Left renal cortex interstitium (tissue), 4 donors: ENCODE measurements at places on chromosomes 11 and 22. TPM values are rescaled to one million over a fixed set of nuclear protein-coding genes. Genes with fewer than 3 reads are reported as not detected.

DNA sequence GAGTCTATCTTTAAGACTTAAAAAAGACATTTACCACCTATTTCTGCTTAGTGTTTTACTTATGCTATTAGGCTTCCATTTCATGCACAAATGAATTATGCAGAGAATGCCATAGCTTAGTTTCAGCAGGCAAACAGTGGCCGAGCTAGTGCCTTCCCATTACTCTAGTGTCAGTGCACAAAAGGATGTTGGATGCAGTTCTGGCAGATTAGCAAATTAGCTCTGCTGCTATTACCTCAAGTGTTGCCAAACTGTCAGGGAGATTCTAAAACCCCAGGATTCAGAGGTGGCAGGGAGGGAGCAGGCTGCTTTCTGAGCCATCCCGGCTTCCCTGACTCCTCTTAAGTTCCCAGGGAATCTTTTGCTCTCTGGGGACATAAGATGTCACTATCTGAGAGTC lies 209.4 kb upstream of the NCAM1 start:
- DNase-seq: no peak

- DNase-seq: no peak
These were observed 9.0 kb downstream of the OR51S1 start for GRCh38 chr11:4839851-4840549.

GRCh38 chr11:133968300-133968699 lies 11.5 kb upstream of the IGSF9B start:
- DNase-seq: no peak

DNA sequence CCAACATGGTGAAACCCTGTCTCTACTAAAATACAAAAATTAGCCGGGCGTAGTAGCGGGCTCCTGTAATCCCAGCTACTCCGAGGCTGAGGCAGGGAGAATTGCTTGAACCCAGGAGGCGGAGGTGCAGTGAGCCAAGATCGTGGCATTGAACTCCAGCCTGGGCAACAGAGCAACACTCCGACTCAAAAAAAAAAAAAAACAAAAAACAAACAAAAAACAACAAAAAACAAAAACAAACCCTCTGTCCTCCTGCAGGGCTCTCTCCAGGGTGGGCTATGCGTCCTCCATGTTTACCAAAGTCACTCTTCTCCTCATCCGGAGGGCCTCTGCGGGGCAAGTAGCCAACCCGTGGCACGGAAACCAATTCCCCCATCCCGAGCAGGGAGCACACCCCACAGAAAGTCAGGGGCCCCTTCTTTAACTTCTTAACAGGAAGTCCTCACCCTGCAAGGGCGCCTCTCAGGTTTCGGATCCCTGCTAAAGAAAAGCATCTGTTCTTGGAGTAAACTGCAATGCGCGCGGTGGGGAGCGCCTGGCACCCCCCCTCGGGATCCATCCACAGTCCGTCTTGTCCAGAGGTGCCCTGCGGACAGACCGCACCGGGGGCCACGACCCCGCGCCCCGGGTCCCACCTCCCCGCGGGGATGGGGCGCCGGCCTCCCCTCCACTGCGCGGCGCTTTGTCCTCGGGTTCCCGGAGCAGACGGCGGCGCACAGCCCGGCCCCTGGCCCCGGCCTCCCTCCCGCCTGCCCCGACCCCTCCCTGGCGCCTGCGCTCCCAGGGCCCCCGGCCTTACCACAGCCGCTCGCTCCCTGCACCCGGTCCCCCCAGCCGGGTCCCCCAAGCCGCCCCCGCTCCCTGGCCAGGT lies 712 bp downstream of the CERK start:
- DNase-seq: no peak

- DNase-seq: no peak
These were observed 799 bp downstream of the CCDC88B start for GRCh38 chr11:64340671-64341335.

GRCh38 chr22:17198170-17199002 lies 20.8 kb downstream of the ADA2 start:
- peak; percentile 31 for DNase-seq

Gene C11orf65
- polyA plus RNA-seq: 1.3 TPM

Gene CSF2RB
- polyA plus RNA-seq: 2.2 TPM

Gene KCNC1
- 1.7 TPM for polyA plus RNA-seq

Gene PNPLA5
- 0.06 TPM for polyA plus RNA-seq
